ENCODE measurements at places on chromosomes 16 and 17.

DNA sequence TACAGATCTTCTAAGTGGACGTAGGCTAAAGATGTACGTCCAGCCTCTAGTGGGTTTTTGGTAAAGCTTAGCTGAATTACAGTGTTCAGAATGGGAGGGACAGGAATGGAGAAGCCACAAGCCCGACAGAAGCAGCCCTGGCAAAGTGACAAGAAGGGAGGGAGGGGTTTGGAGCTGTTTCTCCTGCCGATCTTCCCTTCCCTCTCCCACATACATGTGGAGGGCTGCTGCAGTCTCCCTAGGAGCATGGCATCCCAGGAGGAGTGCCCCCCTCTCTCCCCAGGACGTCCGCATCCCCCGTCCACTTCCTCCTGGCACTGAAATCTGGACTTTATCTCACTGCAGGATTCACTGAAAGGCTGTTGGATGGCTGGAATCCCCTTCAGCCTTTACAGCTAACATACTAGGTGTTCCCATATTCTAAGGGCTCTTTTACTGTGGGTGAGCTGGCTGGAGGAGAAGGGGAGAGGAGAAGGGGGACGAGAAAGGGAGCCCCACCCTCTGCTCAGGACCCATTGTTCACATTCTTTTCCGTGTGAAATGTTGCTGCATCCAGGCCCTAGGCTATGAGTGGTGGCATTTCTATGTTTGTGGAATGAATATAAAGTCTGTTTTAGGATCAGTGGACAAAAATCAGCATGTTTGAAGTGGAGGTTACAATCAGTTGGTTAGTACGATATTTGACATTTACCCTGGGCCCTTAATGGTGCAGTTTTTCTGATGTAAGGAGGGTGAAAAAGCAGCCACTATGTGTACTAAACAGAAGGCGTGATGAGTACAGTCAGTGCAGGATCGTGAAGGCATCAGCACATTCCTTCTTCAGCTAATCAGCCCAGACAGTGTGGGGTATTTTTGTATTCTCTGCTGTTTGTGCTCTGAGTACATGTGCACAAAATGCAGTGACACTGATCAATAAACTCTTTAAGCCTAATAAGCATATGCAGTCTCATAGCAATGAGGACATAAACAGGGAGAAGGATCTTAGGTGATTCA, 94.6 kb downstream of the SPECC1 start:
- no peak for DNase-seq

DNA sequence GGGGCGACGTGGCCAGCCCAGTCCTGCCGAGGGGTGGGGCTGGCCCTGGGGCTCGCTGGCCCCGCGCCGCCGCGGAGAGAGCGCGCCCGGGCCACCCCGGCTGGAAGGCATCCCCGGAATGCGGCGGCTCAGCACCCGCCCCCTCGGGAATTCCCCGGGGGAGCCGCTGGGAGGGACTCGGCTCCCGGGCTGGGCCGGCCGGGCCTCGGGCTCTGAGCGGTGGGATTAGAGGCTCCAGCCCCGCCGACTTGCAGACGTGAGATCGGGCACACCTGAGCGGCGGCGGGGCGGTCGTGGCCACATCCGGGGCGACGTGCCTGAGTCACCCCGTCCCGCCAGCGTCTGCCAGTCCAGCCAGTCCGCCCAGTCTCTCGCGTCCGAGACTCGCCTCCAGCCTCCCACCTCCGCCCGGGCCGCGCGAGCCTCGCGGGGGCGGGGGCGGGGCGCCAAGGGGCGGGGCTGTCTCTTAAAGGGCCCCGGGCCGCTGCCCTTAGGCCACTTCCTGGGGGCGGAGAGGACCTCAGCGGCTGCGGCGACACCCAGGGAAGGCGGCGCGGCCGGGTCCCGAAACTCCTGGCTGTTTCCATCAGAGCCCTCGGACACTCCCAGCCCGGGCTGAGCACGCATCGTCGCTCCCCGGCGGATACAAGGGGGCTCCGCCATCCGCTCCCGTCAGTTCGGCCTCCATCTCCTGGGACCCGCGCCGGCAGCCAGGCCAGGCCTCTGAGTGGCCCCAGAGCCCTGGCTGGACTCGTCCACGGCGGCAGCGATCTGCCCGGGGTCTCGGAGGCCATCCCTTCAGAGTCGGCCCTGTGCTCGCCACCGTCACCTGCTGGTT, at the start of gene KCTD11:
TSS of gene KCTD11 (plus strand) at position 498 of the 838 bp plus-strand sequence.
- peak; percentile 14 for DNase-seq

GRCh38 chr17:50498021-50498874, 10.0 kb upstream of the MYCBPAP start:
- DNase-seq = no peak

- DNase-seq = no peak
These were observed 183.8 kb upstream of the AXIN2 start for GRCh38 chr17:65745241-65745640.

- DNase-seq = no peak
These were observed 33.5 kb downstream of the GRB2 start for GRCh38 chr17:75371981-75372380.

DNA sequence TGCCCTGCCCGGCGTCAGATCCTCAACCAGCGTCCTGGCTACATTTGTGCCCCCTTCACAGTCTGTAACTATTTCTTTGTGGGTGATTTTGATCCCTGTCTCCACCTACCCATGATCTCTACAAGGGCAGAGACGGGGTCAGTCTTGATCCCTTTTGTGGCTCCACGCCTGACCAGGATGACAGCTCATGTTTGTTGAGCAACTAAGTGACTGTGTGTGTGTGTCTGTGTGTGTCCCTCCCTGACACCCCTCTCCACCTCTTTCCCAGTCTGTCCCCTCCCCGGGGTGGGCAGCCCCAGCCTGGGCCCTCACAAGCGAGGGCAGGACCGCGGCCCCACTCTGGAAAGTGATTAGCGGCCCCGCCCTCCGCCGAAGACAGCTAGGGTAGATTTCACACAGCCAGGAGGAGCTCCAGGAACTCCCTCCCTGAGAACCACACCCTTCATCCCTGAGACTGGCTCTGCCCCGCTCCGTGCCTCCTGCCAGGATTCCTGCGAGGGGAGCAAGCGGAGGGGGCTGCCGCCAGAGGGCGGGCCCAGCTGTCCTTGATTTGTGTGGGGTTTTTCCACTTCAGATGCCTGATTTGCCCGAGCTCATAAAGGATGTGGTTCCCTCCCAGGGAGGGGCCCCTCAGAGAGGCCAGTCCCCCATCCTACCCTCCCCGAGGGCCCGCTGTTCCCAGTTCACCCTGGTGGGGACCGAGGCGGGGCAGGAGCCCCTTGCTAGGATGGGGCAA, 5.3 kb upstream of the HS3ST6 start:
- no peak for DNase-seq

GRCh38 chr16:17232487-17232886, 238.3 kb downstream of the XYLT1 start:
- no peak for DNase-seq

DNA sequence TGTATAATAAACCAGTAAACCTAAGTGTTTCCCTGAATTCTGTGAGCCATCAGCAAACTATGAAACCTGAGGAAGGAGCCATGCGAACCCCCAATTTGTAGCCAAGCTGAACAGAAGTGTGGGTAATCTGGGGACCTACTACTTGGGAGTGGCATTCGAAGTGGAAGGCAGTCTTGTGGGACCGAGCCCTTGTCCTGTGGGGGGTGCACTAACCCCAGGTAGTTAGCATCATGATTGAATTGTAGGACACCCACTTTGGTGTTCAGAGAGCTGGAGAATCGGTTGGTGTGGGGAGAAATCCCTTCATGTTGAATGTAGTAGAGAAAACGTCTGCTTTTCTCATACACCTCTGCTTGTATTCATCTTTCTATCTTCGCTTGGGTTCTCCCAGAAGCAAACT, 79.7 kb upstream of the CPHXL start:
- DNase-seq = no peak

DNA sequence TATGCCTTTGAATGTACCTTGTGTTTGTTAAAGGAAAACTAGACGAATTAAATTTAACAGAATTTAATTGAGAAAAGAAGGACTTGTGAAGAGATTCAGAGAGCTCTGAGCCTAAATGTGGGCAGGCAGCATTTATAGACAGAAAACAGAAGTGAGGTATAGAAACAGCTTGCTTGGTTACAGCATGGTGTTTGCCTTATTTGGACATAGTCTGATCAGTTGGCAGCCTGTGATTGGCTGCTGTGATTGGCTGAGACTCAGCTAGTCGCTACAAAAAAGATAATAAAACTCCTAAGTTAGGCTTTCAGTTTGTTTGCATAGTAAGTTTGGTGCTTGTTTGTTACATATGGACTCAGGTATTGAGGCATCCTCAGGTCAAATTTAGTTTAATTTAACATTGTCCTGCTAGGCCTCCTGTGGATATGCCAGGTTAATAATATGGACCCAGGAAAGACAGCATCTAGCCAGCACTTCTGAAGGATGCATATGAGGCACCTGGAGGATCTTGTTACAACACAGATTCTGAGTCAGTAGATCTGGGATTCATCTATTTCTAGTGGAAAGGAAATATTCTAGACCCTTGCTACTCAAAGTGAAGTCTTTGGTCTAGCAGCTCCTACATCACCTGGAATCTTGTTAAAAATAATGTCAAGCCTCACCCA, 43.4 kb downstream of the SLFN5 start:
- no peak for DNase-seq

- DNase-seq = no peak
These were observed 1502.9 kb downstream of the CDH11 start for GRCh38 chr16:63618896-63619485.

- no peak for DNase-seq
These were observed 19.6 kb upstream of the PMFBP1 start for GRCh38 chr16:72191551-72191950.

DNA sequence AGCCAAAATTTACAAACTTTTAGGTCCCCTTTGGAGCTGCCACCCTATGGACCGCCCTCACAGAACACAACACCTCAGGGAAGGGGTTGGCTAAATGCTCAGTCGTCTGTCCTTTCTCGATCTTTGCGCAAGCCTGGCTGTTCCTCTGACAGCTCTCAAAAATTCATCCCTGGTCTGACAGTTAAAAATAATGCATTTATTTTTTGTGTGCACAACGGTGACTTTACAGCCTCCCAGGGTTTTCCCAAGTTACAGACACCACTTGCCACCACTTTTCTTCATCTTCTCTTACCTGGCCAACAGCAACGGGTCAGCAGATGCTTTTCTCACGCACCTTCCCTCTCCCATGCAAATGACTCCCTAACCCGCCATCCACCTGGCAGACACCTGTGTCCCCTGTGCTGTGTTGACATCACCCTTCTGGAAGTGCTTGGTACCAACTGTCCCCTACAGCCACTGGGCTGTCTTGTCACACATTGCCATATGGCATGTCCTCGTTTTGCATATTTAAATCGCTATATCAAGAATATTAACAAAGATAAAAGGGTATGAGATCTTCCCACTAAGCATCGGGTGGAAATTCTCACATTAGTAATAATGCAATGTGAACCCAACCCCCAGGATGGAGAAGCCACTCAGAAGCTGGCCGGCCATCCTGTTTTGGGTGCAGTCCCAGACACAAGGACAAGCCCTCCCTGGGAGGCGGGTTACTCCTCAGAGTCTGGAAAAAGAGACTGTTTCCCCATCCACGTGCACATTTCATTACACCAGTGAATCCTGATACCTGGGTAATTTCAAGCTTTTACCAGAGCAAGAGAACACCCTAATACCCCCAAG, 187.0 kb downstream of the ZFHX3 start:
- DNase-seq = no peak

DNA sequence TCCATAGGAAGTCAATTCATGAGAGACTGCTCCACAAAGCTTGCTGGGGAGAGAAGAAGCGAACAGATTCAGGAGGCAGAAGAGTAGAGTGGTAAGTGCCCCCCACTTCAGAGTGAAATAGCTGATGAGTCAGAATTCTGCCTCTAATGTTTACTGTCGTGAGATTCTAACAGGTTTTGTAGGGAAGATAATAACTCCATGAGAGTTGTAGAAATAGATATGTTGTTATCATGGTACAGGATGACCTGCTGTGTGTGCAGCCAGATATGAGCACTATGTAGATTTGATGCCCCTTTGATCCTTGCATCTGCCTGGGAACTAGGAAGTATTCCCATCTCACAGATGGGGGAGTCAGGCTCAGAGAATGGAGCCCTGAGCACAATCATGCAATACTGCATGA, 502.4 kb upstream of the CDH11 start:
- DNase-seq = no peak

Data from NCI-H1930 (cell line).